ENCODE measurements at places on chromosomes 16 and 17.

DNA sequence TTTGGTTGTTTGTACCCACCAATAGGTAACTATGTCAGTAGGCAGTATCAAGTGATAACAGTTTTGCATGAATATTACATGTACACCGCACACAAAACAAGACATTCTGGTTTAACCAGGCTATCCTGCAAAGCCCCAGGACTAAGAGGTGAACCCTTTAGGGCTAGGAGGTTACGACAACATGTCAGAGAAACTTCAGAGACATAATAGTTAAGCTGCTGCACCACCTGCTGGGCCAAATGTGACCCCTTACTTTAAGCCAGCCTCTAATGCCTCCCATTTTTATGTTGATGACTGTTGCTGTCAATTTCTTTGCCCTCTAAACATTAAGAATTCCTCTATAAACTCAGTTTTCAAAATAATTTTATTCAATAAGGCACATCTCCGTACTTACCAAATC is 15.4 kb downstream of the SRP68 start:
- DNase-seq, result no peak

DNA sequence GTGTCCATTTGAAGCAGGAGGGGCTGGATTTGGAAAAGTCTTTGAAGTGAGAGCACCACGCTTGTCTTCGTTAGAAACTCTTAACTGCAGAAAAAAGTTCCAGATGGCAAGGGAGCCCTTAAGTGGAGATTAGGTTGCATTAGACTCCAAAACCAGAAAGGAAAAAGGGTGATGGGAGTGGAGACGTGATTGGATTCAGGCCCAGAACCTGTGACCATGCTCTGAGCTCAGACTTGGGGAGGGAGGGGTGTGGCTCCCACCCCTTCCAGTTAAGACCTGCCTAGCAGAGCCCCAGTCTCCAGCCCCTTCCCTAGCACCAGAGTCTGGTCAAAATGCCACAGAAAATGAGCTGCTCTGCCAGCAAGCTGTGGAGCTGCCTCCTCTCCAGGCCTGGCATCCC is 6.4 kb upstream of the LGALS9 start:
- no peak for DNase-seq

DNA sequence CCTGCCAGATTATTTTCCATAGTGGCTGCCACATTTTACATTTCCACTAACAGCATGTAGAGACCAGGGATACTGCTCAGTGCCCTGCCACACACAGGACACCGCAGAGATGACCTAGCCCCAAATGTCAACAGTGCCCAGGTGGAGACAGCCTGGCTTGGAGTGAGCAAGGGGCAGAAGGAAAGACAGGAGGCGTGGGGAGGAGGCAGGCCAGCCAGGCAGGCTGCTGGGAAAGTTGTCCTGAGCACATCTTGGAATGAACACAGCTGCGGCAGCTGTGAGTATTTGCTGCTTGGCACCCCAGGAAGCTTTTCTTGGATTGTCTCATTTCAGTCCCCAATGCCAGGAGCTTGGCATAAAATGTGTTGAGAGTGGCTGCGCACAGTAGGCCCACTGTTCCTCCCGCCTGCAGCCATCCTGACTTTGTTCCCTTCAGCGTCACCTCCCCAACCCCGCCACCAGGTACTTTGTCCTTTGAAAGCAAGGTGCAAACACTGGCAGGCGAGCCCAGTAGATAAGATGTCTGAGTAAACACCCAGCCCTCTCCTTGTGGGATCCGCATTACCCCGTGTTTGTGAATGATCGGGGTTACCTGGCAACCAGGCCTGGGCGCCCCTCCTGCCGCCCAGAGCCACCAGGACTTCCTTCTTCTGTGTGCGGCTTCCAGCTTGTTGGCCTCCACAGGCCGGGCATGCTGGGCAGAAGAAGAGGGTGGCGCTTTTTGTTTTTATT is 114.0 kb downstream of the CMIP start:
- no peak for DNase-seq

- no peak for DNase-seq
Measured at GRCh38 chr16:1612320-1613111, at the start of gene CRAMP1. Gene CRAMP1, plus strand, starts transcription at chr16:1612360. Its CDS starts 2,280 bp downstream, at chr16:1614640.

- no peak for DNase-seq
Measured at GRCh38 chr17:12395733-12396354, 269.8 kb upstream of the MYOCD start.

DNA sequence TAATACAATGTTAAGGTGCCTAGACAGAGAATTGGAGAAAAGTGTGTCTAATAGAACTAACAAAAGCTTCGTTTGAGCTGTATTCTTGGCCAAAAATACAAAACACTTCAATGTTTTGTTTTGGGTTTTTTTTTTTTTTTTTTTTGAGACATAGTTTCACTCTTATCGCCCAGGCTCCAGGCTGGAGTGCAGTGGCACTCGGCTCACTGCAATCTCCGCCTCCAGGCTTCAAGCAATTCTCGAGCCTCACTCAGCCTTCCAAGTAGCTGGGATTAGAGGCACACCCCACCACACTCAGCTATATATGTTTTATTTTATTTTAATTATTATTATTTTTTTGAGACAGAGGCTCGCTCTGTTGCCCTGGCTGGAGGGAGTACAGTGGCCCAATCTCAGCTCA is 38.3 kb upstream of the CARMIL2 start:
- no peak for DNase-seq

GRCh38 chr16:19348578-19349315 is 63.2 kb downstream of the CLEC19A start:
- no peak for DNase-seq

DNA sequence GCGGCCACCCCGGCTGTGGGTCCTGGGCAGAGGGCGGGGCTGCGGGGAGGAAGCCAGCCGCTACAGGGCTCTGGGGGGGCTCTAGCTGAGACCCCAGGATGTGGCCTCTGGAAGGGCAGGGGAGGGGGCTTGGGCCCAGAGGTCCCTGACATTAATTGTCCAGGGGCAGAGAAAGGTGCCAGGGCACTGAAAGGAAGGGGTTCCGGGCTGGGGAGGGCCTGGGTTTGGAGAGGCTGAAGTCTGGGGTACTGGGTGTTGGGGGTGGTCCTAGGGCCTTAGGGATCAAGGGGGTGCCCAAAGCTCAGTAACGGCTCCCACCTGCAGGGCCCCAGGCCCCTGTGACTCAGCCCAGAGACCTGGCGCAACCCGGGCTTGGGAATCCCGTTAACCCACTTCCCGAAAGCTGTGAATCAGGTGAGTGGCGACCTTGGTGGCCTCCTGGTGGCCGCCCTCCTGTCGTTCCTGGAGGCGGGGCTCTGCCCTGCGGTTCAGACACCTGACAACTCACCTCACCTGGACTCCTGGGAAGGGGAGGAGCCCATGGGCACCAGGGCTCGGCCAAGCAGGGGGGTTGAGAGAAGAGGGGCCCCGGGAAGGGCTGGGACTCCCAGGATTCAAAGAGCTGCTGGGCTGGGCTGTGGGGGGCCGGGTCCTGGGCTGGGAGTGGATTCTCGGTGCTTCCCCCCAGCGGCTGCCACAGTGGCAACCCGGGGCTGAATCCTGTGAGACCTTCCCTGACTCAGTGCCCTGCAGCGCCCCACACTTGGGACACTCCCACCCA is 465 bp upstream of the PRSS22 start:
- DNase-seq, result no peak

DNA sequence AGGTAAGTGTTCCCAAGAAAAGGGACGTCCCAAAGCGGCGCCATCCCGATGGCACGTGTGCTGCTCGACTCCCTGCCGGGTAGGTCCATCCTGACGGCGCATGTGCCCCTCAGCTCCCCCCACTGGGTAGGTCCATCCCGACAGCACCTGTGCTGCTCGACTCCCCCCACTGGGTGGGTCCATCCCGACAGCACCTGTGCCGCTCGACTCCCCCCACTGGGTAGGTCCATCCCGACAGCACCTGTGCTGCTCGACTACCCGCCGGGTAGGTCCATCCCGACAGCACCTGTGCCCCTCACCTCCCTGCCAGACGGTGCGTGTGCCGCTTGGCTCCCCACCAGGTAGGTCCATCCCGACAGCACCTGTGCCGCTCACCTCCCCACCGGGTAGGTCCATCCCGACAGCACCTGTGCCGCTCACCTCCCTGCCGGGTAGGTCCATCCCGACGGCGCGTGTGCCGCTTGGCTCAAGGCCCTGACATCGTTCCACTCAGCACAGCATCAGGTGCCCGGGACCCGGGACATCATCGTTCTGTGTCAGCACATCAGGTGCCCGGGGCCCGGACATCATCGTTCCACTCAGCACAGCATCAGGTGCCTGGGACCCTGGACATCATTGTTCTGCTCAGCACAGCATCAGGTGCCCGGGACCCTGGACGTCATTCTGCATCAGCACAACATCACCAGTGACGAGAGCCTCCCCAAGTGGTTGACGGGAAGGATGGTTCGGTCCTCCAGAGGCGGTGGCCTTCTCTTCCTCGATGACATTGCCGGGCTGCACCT is 5.7 kb upstream of the FN3K start:
- no peak for DNase-seq

GRCh38 chr17:18377437-18378204 is at the start of gene EVPLL:
Gene EVPLL, plus strand, starts transcription at chr17:18377778. Its CDS starts 3,160 bp downstream, at chr17:18380938.
- DNase-seq, result no peak

- no peak for DNase-seq
Measured at GRCh38 chr17:81164371-81165245, 699 bp upstream of the PVALEF start.

DNA sequence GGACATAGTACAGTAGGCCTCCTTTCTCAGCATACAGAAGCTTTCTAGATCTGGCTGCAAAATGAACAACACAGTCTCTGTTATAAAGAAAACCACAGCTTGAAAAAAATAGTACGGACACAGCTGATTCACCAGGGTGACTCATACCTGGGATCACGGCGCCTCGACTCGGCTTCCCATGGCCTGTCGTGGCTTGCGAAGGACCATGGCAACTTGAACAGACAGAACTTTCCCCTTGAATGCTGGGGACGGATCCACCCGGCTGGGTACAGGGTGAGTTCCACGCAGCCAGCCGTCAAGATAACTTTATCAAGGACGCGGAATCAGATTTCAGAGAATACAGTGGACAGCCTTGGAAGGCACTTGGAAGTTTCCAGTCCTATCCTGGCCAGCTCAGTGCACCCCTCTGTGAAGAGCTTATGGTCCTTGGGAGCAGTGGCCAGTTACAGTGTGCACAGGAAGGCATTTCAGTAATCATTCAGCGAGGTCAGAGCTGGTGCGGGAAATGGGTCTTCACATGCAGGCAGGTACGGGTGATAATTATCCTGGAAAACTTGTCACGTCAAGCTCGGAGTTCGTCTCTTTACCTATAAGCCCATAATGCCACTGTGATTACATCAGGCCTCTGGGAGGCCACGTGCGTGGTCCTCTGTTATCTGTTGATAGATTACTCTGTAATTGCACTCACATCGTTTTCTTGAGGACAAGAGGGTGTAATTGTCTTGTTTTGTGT is 57.9 kb upstream of the MAF start:
- DNase-seq, result no peak

GRCh38 chr17:39629494-39629880 is 2.7 kb downstream of the PPP1R1B start:
- no peak for DNase-seq

DNA sequence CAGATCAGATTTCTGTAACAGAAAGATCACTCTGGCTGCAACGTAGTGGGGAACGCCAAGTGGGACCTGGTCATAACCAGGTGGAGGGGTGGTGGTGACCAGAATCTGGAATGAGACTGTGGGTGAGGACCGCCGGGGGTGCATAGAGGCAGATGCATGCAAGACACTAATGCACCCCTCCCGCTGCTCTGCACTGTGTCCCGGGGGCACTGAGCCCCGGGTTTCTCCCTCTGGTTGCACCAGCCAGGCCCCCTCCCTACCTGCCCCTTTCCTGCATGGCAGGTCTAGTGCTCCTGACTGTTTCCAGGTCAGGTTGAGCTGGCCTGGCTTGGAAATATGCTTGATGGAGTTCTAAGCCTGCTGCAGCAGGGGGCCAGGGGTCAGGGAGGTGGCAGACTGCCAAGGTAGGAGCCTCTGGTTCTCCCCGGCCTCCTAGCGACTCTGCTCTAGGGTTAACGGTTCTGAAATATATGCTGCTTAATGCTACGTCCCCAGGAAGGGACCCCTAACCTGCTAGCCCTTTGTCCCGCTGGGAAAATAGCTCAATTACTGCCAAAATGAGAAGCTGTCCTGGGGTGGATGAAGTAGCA is 94.3 kb downstream of the SDK2 start:
- no peak for DNase-seq

- DNase-seq, result no peak
Measured at GRCh38 chr17:74437702-74438101, 5.8 kb downstream of the GPRC5C start.

DNA sequence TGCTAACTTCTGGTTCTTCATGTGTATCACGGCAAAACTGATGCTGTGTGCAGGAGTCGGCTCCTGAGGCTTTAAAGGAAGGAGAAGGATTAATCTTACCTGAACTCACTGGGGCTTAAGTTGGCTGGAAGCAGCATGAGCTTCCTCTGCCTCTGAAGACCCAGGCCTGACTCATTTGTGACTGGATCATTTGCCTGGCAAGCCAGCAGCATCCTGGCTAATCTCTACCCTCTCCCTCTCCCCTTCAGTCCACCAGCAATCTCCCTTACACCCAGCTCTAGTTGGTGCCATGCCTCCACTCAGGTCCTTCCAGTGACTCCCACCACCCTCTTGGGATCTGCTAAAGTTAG is 150.3 kb downstream of the IRX3 start:
- no peak for DNase-seq

DNA sequence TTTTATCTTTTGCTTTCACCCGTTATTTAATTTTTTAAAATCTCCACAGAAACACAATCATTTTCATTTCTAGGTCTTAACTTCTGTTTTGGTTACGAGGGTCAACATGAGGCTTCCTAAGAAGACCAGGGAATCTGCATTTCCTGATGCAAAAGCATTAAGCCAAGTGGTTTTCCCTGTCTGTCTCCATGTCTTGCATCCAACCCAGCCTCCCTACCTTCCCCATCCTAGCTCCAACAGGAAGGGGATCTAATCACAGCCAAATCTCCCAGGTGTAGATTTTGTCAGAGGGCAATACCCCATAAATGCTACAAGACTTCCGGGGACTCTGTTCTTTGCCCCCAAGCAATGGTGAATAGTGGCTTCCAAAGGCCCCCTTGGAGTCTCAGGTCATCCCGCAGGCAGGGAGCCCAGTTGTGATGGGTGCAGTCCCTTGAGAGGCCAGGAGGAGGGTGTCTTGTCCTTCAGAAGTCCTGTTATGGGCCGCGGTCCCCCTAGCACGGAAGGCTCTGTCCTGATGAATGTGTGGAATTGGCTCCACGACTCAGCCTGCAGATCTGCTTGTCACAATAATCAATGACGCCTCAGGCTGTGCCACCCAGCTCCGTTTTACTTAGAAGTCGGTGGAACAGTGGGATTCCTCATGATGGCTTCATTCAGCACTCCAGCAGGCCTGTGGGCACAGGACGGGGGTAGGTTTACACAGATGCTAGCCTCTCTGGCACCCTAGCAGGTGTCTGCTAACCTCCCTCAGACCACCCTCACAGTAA is 141.1 kb downstream of the RGS9 start:
- no peak for DNase-seq

DNA sequence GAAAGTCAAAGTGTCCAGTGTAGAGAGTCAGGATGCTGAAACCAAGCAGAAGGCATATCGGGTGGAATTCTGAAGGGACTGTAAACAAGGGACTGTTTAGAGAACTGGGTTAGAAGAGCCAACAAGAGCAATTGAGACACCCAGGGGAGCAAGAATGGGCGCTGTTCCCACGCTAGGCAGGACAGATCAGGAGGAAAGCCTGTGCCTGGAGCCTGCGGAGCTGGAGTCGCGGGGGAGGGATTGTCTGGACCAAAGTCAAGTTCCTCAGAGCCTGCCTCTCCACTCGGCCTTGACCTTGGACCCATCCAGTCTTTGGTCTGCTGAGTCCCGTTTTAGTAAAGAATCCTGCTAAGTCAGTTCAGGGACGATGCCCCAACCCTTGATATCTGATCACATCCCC is 14.7 kb upstream of the KLHL36 start:
- no peak for DNase-seq

Measured in activated CD8-positive, alpha-beta memory T cell treated with anti-CD3 and anti-CD28 coated beads for 1 hour (primary cell).